ENCODE measurements at places on chromosomes 12 and 14. TPM values are rescaled to one million over a fixed set of nuclear protein-coding genes. Genes with fewer than 3 reads are reported as not detected.

Gene CHPT1
- 36.5 TPM for total RNA-seq

Gene OTX2
- not detected for total RNA-seq

Gene TSPAN19
- 0.13 TPM for total RNA-seq

Gene ATL1
- total RNA-seq = 3.4 TPM

Gene SLC7A7
- 30.9 TPM for total RNA-seq

Gene INHBC
- not detected for total RNA-seq

Gene LRTM2
- total RNA-seq = not detected

Gene TMEM106C
- 70.7 TPM for total RNA-seq

Gene LALBA
- not detected for total RNA-seq

Measured in mesangial cell (primary cell).